ENCODE measurements at places on chromosomes 7 and 10. TPM values are rescaled to one million over a fixed set of nuclear protein-coding genes. Genes with fewer than 3 reads are reported as not detected.

The HDAC9 gene
- 22.8 TPM for total RNA-seq

The SPDYE1 gene
- total RNA-seq: not detected

GRCh38 chr7:153616711-153617325, 435.4 kb upstream of the DPP6 start:
- no peak for DNase-seq

DNA sequence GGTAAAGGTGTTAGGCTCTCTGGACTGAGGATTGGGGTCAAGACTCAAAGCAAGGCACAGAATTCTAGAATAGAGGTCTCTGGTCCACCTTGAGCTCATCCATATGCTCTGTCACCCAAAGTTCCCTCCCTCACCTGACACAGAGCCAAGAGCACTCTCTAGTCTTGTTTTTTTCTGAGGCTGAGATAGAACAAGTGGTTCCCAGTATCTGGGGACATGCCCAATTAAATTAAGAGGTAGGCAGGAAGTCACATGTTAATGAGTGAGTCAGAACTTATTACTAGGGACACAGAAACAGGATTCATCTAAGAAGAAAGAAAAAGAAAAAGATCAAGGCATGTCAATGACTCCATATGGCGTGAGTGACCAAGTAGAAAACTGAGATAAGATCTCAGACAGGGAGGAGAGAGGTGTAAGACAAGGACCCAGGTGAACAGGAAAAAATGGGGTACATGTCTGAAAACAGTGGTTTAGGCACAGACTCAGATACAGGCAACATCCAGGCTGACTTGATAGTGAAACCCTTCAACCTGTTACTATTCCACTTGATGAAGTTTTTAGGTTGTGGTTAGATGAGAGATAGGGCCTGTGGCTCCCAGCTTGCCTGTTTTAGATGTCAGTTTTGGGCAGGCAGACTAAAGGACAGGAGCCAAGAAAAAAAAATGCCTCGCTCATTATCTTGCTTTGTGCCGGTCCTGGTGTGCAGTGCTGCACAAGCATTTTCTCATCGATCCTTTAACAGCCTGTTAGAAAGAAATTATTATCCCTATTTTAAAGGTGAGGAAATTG, 609.9 kb downstream of the CCSER2 start:
- no peak for DNase-seq

- no peak for DNase-seq
These were observed 16.3 kb downstream of the GCK start for GRCh38 chr7:44172803-44173424.

DNA sequence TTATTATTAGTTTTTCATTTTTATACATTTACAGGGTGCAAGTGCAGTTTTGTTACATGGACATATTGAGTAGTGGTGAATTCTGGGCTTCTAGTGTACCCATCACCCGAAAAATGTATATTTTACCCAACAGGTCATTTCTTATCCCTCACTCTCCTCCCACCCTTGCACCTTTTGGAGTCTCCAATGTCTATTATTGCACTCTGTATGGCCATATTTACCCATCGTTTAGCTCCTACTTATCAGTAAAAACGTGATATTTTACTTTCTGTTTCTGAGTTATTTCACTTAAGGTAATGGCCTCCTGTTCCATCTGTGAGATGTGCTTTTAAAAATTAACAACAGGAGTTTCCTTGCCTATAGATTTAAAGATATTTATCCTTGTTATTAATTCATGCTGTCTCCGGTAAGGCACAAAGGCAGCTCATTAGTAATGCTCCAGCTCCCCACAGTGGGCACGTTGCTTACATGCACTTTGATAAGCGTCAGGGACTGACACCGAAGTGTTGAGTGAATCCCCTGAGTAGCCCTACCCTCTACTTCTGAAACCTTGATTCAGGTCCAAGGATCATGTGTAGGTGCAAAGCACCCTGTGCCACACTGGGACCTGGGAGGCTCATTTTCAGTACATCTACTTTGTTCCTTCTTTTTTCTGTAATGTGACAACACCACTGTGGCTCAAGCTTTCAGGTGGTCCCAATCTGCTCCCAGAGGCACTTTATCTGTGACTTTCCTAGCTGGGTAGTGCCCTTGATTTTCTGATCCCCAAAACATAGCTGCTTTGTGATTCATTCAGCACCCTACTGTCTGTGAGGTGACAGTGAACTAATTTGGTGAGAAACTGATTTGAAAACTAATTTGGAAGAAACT, 27.3 kb downstream of the HYAL4 start:
- DNase-seq: peak; percentile 40

Measured in Right ventricle myocardium superior (tissue), 1 donor.